ENCODE measurements at places on chromosomes 5 and 9.

DNA sequence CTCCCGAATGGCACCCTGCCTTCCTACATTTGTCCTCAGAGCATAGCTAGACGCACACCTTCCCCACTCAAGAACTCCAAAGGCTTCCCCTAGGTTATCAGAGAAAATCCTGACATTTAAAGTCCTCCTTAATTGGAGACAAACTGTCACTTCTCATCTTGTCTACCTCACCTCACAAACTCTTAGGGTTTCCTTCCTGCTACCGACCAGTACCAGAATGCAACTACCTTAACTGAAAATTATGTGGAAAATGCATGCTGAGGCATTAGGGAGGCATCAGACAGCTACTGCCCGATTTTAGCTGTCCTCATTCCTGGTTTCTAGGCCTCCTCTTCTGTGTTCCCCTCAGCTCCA lies 17.9 kb upstream of the TNIP1 start:
- DNase-seq = peak; percentile 12

DNA sequence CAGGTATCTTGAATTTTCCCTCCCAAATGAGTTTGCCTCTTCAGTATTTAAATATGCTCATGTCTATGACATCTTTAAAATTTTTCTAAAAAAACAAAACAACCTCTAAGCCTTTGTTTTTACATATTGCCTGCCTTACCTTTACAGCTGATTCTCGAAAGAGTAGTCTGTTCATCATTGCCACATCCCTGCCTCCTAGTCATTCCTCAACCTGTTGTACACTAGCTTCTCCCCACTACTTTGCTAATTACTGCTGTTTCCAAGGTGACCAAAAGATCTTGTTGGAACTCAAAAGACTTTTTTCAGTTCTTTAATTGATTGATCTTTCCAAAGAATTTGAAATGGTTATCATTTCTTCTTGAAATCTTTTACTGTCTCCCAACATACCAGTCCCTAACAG lies 1.9 kb upstream of the NADK2 start:
- no peak for DNase-seq

GRCh38 chr5:111783537-111783936 lies 26.5 kb upstream of the NREP start:
- DNase-seq = no peak

DNA sequence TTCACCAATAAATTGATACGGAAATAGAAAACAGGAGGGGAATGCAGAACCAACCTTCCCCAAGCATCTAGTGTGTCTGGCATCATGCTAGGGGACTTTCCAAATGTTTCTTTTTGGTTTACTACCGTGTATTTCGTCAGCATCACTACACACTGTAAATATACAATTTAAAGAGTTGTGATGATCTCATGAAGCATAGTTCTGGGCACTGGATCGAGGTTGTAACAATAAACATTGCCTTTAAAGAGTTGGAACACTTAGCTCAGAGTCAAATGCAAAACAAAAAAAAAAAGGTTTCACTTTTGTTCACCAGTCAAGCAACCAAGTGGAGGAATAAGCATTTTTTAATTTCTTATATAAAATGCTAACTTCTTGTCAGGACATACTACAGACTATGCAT lies 2.9 kb upstream of the SCAI start:
- DNase-seq = no peak

GRCh38 chr9:13267743-13268142 lies 11.7 kb downstream of the MPDZ start:
- no peak for DNase-seq

- no peak for DNase-seq
Observed at GRCh38 chr5:158383486-158383885, 524.5 kb upstream of the CLINT1 start.

Data from AML-193 (cell line).